ENCODE measurements at places on chromosomes 5 and 9. TPM values are rescaled to one million over a fixed set of nuclear protein-coding genes. Genes with fewer than 3 reads are reported as not detected.

The MARCHF11 gene
- total RNA-seq = not detected

The FBXL7 gene
- total RNA-seq = 23.1 TPM

The CAST gene
- total RNA-seq = 204 TPM

The NKD2 gene
- total RNA-seq = 0.17 TPM

The SEC24A gene
- 27.0 TPM for total RNA-seq

The PCDHB6 gene
- total RNA-seq = 0.05 TPM

The PCBD2 gene
- 4.8 TPM for total RNA-seq

The HAVCR2 gene
- total RNA-seq = under 0.01 TPM

The HK3 gene
- total RNA-seq = not detected

The HAVCR1 gene
- total RNA-seq = 1.0 TPM

The GPRIN1 gene
- total RNA-seq = 8.7 TPM

The TNFSF15 gene
- 2.0 TPM for total RNA-seq

Data from dermis blood vessel endothelial cell (primary cell).